ENCODE measurements at places on chromosomes 13 and 19.
A peak's percentile ranks its signal among the peaks of the same experiment; 100 is the strongest.

- DNase-seq: no peak
Measured at GRCh38 chr19:5216141-5216847, 124.3 kb downstream of the PTPRS start.

DNA sequence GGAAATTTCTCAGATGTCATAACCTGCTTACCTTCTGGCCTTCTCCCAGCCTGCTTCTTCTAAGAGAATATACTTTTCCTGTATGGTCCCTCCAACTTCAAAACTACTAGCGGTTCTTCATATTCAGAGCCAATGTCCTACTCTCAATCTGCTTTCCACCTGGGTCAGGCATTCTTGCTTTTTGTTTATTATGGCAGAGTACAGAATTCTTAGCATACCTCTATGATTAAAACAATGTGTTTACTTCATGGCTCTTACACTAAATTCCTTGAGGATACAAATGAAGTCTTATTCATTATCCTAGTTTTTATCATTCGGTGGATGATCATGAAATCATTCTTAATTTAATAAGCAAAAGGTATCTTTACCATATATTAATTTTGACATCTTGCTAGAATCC, 484.2 kb upstream of the SLITRK1 start:
- DNase-seq: no peak

DNA sequence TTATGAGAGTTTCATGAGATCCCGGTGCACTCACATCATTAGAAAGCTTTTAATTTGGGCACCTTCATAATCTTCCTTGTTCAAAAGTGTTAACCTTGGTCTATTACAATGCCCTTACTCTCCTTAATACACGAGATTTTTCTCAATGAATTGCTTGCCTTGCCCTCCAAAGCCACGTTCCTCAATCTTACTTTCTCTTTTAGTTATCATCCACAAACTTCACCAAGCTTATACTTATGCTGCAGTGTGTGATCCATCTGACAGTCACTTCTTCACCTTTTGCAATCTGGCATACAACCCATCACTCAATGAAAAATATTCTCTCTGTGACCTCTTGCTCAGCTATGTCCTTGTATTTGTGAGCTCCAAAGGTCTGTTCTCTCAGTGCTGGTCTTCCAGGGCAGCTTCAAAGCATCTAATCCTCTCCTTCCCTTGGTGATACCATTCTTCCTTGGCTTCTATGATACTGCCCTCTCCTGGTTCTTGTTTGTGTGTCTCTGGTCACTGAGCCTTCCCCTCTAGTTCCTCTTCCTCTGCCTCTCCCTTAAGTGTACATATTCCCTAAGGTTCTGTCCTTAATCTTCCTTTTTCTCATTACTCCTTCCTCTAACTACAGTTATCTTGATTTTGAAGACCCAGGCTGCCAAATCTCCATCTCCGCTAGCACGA, 202.2 kb upstream of the STARD13 start:
- no peak for DNase-seq

- DNase-seq: peak; percentile 33
Measured at GRCh38 chr19:6103217-6103644, 7.1 kb downstream of the RFX2 start.

GRCh38 chr13:55497486-55497885, 1643.2 kb upstream of the PRR20A start:
- DNase-seq: no peak

DNA sequence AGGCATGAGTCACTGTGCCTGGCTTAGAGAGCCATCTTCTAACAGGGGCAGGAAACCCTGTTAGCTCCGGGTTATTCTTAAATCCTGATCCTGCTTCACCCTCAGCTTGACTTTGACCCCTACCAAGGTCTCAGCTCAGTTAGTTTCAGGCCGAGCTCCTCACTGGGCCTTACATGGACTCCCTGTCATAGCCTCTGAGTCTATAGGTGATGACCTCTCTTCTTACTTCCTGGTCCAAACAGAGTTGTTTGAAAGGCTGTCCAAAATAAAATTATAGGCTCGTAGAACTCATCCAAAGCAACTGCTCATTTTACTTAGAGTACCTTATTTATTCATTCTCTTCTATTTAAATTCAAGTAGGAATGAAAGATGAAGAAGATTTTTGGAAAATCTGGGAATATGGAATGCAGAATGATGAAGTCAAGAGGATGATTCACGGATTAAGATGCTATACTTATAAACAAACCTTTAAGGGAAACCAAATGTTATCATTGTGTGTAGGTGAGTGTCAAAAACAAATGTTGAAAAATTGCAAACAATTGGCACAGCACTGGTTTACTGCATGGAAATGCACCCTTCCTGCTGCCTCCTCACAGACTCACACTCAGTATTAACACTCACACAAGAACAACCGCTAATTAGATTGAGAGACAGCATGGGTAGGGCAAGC, 174.1 kb downstream of the RGCC start:
- no peak for DNase-seq

GRCh38 chr19:50039968-50040367, 14.2 kb downstream of the ZNF473 start:
- DNase-seq: no peak

DNA sequence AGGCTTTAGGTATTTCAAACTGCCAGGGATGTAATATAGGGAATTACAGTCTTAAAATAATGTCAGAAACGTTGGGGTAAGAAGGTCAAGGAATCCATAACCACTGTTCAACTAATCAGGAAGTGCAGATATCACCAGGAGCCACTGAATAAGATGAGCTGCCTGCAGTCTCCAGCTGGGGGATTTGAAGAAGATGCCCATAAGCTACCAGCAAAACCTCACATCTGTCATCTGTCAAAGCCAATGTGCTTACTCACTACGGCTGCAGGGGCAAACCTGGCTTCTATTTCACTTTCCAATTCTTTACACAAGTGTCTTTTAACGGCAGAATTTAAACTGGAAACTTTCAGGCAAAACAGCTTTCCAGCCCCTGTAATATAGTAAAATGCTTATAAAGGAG, 1410.1 kb upstream of the ATXN8OS start:
- DNase-seq: no peak

GRCh38 chr19:28644169-28644775, 568.7 kb downstream of the UQCRFS1 start:
- DNase-seq: no peak

- DNase-seq: no peak
Measured at GRCh38 chr13:73623281-73623680, 510.9 kb downstream of the KLF12 start.

DNA sequence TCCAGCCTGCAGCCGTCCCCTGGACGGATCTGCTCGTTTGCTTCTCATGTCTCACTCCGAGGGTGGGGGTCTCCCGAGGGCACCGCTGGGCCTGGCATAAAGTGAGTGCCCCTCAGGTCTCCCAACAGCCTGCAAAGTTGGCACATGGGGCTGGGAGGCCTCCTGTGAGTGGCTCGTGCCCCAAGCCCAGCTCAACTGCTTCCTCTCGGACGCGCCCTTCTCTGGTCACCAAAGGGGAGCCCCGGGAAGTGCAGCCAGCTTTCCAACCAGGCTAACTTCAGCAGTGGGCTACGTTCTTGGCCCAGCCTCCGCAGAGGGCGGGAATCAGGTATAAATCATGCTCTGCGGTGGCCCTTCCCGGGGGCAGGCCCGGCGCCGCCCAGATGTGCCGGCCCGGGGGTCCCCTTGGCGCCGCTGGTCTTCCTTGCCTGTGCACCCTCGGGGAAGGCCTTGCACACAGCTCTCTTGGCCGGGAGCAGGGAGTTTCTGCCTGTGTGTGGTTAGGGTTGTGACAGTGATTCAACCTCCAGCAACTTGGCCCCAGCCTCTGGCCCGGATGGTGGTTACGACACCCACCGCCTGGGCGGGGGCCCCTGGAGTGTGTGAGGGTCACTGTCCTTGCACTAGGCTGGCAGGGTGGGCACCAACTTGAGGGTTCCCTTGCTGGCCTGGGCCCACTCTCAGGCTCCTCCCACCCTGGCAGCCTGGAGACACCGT, 20.7 kb downstream of the CEBPG start:
- no peak for DNase-seq

GRCh38 chr19:47375694-47376588, 26.8 kb downstream of the DHX34 start:
- no peak for DNase-seq

DNA sequence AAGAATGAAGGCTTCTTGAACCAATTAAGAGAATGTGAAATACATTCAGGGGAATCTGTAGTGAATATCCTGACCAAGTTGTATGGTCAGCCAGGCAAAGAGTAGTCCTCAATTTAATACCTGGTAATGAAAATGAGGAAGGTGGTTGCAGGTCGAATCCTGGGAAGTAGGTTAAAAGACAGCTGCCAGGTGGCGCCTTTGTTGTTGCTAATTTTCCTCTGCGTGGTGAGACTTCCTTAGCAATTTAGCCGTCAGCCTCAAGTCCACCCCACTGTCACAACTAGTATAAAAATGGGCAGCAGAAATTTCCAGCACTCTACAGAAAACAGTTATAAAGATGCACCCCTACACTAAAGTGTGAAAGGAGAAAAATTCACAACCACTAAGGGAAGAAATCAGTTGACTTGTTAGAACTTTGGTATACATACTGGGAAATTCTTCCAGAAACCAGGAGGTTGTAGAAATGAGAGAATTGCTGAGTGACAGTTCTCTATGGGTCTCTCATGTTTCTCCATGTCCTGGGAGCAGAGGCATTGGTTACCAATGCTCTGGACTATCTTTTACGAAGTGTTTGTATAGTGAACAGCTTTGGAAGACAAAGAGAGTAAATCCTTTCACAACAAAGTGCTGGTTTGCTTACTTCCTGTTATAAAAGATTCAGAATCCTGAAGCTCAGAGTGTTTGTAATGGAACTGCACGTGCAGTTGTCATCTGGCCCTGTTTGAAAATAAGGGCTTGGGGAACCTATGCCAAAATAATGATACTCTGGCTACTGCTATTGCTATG, 235.9 kb downstream of the NHLRC3 start:
- peak; percentile 10 for DNase-seq

- peak; percentile 75 for DNase-seq
Measured at GRCh38 chr19:46860125-46860845, 512 bp upstream of the ARHGAP35 start.

- no peak for DNase-seq
Measured at GRCh38 chr13:81275666-81276258, 934.8 kb upstream of the SPRY2 start.

DNA sequence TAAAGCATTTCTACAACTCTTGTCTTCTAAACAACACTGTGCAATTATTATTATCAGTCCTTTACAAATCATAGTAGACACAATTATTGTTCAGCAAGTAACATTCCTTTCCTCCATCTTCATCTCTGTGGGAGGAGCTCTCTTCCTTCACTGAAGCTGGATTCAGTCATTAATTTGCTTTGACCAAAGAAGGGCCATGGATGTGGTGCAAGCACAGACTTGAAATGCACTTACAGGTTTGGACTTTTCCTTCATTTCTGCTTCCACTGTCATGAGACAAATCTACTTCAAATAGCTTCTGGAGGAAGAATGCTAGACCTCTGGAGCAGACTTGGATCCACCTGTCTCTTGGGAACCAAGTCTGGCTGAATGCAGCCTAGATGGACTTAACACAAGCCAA, 336.6 kb upstream of the SLITRK6 start:
- DNase-seq: no peak

GRCh38 chr13:81540777-81541176, 1199.9 kb upstream of the SPRY2 start:
- no peak for DNase-seq

- no peak for DNase-seq
Measured at GRCh38 chr13:19062019-19062646, 119.5 kb downstream of the TUBA3C start.

DNA sequence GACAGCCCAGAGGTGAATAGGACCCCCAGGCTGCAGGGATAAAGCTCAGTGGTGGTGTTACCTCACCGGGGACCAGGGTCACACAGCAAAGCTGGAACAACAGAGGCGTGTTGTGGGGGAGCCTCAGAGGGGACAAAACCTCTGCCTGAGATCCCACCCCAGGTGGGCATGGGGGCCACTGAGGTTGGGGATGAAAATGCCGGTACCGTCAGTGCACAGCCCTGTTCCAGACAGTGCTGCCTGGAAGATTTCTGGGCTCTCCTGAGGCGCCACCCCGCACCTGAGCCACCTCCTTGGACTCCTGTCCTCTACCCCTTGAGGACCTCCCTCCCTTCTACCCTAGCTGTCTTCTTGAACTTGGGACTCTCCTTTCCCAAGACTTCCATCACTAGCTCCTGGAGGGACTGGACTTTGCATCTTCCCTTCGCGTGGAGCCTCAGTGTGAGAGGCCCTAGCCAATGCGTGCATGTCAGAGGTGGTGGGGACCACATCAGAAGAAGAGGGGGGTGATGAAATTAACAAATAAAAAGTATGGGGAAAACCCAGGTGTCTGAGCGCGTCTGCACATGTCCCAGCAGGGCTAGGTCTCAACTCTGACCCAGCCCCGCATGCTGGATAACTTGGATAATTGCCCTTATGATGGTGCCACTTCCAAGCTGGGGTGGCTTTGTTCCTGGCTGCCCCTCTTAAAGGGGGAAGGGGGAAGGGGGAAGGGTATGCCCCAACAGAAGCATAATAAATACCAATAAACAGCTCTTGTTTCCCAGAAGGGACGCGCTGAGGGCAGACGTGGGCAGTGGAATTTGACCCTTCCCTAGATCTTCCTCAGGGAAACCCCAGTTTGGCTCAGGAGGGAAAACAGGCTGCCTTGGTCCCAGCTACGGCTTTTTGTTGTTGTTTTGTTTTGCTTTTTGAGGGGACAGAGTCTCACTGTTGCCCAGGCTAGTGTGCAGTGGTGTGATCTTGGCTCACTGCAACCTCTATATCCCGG, 11.6 kb downstream of the CNFN start:
- no peak for DNase-seq

GRCh38 chr19:18141031-18141430, 11.9 kb upstream of the PIK3R2 start:
- no peak for DNase-seq

DNA sequence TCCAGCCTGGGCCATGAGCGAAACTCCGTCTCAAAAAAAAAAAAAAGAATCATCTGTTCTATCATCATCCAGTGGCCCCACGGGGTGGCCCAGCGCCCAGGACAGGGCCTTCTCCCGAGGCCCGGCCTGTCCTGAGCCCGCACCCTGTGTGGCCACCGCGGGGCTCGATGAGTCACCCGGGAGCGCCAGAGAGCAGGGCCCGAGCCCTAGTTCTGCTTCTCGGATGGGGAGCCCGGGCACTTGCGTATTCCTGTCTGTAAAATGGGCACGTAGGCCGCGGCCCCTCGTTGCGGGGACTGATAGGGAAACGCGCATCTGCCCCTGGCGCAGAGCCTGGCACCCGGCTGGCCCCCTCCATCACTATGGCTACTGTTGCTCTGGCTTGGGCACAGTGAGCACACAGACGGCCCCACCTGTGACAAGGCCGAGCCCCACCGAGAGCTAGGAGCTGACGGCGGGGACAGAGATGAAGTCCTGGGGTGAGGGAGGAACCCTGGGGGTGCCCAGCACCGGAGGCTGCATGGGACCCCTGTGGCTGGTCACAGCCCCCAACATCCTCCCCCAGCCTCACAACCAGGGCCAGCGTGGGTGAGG, 21.3 kb upstream of the UQCR11 start:
- DNase-seq: no peak

- no peak for DNase-seq
Measured at GRCh38 chr13:90105276-90105675, 1242.2 kb upstream of the MIR17HG start.

- DNase-seq: no peak
Measured at GRCh38 chr19:47371261-47371660, 22.1 kb downstream of the DHX34 start.

Measured in cerebellar nuclear complex (tissue), 1 donor.